ENCODE measurements at places on chromosomes 3 and 15.

GRCh38 chr3:32208447-32208846, 30.0 kb upstream of the CMTM8 start:
- DNase-seq: no peak

GRCh38 chr15:63860155-63860554, 26.4 kb upstream of the HERC1 start:
- peak; percentile 31 for DNase-seq

- no peak for DNase-seq
Observed at GRCh38 chr3:129554356-129555152, 11.6 kb downstream of the H1-8 start.

DNA sequence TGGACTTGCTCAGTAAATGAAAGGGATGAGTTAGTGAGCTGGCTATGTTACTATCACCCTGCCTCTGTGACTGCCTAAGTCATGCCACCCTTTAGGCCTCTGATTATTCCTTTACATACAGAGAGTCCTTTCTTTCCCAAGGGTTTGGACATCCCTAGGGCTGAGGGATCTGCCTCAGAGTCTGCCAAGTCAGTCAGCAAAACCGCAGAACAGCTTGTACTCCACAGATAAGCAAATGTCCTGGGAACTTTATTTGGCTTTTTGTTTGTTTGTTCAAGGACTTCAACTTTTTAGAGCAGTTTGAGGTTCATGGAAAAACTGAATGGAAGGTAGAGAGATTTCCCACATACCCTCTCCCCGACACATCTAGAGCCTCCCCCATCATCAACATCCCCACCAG, 82.6 kb upstream of the TRIM42 start:
- no peak for DNase-seq

DNA sequence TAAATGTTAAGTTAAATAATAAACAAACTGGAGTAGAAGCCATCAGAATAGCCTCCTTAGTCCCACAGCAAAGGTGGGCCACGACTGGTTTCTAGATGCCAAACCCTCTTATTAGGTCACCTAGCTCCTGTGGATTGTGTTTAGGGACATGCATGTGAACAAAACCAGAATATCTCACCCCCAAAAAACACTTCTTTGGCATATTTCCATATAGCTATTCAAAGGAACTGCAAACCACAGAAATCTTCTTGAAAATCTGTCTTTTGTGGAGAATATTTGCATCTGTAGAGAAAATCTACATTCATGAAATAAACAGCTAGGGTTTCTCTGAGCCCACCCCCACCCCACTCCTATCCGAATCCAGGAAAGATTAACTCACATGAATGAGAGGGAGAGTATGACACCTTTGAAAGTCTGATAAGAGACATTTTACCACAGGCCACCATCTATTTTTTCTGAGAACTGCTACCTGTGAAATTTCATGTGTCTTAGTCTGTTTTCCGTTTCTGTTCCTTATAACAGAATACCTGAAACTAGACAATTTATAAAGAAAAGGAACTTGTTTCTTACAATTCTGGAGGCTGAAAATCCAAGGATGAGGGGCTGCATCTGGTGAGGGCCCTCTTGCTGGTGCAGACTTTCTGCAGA, 159.4 kb downstream of the NEK10 start:
- DNase-seq: no peak

Measured in stimulated activated CD4-positive, alpha-beta T cell treated with anti-CD3 and anti-CD28 coated beads, Interleukin-15, amount 100 ng/mL, for 1 hour (primary cell).